Inflammatory macrophage treated with lipopolysaccharide for 4 hours (primary cell): ENCODE measurements at places on chromosomes 12 and 14.

GRCh38 chr12:98980508-98980907 lies 335.4 kb downstream of the APAF1 start:
- no peak for DNase-seq

DNA sequence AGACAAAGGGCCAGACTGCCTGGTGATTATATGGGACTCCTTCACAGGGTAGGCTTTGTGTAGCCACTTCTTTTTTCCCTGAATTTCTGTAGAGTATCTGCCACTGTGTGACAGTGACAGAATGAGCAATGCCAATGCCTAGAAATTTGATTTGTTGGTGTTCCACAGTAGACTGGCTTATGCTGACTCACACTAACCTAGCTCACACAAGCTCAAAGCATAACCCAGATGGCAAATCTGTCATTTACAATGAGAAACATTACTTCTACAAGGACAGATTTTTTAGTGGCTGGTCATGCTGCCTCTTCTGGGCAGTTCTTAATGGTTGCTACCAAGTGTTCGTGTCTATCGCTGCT lies 15.9 kb downstream of the CFAP251 start:
- DNase-seq: no peak

DNA sequence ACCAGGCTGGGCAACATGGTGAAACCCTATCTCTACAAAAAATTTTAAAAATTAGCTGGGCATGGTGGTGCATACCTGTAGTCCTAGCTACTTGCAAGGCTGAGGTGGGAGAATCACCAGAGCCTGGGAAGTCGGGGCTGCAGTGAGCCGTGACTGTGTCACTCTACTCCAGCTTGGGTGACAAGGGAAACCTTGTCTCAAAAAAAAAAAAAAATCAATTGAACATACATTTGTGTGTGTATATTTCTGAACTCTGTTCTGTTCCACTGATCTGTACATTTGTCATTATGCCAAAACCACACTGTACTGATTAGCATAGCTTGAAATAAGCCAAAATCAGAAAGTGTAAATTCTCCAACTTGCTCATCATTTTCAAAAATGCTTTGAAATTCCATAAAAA lies 254.6 kb downstream of the SOX5 start:
- DNase-seq: no peak

DNA sequence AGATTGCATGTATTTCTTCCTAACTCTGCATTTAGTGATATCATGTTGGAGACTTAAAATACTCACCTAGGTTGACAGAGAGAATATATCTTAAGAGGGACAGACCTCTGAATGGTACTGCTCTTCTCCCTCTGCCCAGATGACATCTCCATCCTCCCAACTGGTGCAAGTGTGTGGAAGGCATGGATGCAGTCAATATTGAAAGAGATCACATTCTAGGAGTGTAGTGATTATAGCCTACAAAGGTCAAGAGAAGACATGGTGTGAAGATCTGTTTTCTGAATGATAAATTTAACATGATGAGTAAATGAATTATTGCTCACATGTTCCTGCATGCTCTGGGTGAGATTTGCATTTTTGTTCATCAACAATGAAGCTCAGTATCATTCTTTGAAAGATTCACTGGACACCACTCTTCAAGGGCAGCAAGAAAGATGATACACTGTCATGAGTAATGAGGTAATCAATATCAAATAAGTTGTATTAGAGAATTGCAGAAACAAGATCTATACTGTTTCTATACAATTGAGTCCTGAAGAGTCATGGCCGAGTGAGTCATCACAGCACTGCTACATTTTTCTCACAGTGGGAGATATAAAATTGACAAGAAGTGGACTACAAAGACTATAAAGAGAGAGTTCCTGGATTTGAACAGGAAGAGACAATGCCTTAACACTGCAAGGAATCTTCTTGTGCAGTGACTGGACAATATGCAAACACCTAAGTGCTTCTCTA lies 183.3 kb upstream of the KRR1 start:
- DNase-seq: no peak

GRCh38 chr14:55901291-55901690 lies 216.9 kb upstream of the PELI2 start:
- DNase-seq: no peak

- DNase-seq: no peak
These were observed 346.7 kb upstream of the PRICKLE1 start for GRCh38 chr12:42936260-42936659.

- DNase-seq: no peak
These were observed 80.9 kb downstream of the SLC41A2 start for GRCh38 chr12:104877103-104877705.

DNA sequence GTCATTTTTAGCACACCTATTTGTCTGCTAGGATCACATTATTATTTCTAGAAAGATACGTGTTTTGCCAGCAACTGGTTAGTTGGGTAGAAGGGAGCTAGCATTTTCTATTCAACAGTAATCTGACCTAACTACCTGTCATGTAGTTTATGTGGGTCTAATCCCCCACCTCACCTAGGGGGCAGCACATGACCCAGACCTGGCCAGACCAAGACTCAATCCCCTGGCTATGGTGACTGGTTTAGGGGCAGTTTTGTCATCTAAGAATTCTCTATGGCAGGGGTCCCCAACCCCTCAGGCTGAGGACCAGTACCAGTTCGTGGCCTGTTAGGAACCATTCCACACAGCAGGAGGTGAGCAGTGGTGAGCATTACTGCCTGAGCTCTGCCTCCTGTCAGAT lies 29.5 kb upstream of the EVL start:
- no peak for DNase-seq

- peak; percentile 95 for DNase-seq
These were observed 43.0 kb downstream of the KLRG1 start for GRCh38 chr12:9032202-9032964.

GRCh38 chr12:111904446-111904975 lies 62.5 kb downstream of the MAPKAPK5 start:
- no peak for DNase-seq

DNA sequence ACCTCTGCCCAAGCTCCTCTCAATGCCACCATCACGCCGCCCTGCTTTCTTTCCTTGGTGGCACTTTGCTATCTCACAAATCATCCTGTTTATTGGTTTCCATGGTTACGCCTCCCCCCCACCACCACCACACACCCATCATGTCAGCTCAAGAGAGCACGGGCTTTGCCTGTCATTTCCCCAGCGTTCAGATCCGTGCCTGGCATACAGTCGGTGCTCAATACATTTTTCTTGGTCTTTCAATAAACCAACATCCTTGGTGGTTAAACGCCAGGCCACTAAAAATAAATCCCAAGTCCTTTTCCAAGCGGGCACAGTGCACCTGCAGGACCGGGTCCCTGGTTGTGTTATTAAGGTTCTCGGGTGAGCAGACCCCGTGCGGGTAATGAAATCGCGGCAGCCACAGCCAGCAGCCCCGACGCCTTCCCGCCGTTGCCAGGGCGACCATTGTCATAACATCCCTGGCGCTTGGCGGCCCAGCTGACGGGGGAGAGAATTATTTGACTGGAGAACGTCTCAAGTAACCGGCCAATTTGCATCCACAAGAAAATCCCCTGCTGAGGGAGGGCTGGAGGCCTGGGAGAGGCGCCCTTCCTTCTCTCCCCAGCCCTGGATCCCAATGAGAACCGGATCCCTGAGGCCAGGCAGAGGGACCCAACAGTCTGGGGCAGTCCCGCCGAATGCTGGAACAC lies 92.9 kb downstream of the KSR2 start:
- no peak for DNase-seq

DNA sequence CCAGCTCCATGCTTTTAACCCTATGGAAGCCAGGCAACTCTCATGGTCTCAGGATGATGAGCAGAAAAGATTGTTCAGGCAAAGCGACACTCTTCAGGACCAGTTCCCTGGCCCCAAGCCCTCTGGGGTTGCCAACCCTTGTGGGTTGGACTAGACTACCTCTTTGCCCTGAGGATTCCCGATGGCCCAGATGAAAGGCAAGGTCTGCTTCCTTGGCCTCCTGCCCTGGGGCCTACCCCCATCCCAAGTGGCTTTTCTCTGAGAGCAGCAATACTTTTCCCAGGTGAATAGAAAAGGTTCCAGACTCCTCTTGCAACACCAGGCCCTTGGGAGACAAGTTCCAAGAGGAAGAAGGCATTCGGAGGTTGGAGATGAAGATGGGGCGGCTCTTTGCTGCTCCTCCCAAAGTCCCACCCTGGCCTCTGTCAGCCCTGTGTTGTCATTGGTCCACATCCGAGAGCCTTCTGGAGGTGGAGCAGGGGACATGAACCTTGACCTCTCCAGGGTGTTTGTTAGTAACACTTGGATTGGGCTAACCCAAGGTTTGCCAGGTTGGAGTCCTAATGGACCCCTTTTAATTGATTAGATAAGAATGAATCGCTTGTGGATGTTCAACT lies 131.1 kb downstream of the GCH1 start:
- no peak for DNase-seq

DNA sequence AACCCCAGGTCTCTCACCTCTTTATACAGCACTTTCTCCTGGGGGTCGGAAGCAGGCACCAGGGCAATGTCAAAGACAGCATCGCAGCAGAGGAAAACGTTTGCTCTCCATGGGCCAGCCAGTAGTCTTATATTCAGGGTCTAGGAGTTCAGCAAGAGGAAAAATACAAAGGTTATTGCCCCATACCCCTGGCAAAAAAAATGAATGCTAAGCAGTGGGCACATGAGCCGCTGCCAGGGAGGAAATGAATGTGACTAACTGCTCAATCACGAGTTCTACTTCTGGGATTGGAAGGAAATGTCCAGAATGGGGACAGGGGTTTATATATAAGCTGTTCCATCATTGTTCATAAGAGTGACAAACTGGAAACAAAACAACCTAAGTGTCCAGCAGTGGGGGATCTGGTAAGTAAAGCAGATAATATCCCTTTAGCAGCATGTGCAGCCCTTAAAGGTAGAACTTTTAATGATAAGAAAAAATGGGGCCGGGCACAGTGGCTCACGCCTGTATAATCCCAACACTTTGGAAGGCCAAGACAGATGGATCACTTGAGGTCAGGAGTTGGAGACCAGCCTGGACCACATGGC lies 53.8 kb downstream of the PHETA1 start:
- peak; percentile 90 for DNase-seq

DNA sequence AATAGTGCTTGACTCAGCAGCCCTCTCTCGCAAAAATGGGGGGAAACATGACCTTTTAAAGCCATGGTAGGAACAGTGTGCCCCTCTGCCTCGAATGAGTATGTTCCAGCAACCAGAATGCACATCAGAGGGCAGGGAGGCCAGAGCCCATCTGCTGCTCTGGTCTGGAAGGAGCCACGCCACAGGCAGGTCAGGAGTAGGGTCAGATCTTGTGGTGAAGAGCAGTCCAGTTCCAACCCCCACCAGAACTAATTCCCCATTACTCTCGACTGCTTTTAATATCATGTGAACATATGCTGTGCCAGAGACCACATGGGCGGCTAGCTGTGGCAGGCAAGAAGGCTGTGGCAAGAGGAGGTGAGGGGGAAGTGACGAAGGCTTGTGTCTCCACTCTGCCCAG lies 34.6 kb upstream of the TMX1 start:
- DNase-seq: no peak

- DNase-seq: no peak
These were observed 3.4 kb upstream of the ATP2A2 start for GRCh38 chr12:110277530-110278254.

DNA sequence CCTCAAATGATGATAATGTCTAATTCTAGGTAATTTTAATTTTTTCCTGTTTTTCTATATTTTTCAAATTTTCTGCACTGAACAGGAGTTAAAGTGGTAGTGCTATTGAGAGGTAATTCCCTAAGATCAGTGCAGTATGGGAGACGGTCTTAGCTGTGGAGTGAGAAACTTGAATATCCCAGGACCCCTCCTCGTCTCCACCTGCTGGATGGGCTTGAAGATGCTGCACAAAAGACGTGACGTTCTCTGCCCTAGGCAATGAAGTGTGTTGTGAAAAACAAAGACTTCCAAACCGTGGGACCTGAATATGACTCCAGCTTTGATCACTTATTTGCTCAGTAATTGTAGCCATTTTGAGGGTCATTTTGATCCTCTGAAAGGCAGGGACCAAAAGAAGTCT lies 298.1 kb downstream of the VRK1 start:
- DNase-seq: no peak

GRCh38 chr12:52082988-52083637 lies 3.6 kb downstream of the SMIM41 start:
- peak; percentile 45 for DNase-seq

- DNase-seq: peak; percentile 82
These were observed 13.1 kb downstream of the EMP1 start for GRCh38 chr12:13209436-13210235.

- DNase-seq: no peak
These were observed 82.4 kb upstream of the DIO3 start for GRCh38 chr14:101478796-101479410.

DNA sequence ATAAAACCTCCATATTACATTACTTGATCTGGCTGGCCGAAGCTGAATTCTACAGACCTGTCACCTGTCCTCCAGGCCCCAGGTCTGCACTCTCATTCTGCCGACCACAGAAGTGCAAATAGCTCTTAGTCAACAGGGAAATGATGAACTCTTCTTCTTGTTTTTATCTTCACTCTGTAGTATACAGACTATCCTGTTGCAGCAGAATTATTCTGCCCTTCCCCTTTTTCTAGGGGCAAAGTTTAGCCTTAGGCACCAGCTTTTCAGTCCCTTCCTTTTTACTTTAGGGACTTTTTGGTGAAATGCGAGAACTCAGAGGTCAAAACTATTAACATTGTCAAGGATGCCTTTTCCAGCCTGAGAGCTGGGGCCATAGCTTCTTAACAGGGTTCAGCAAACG lies 229.6 kb upstream of the EGLN3 start:
- DNase-seq: peak; percentile 61

DNA sequence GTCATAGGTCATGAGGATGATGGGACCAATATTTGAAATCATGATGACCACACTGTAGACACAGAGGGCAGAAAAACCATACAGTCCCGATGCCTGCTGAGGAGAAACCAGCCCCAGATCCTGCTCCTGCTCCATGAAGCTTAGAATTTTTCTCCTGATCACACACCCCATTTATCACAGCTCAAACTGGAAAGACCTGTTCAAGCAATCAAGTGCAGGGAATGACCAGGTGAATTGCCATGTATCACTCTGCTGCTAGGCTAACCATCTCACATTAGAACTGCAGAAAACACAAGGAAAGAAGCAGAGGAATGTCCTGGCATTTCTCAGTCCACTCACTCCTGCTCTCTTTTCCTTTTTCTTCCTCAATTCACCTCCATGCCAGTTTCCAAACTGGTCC lies 18.1 kb downstream of the MANSC1 start:
- no peak for DNase-seq

GRCh38 chr14:73884438-73885190 lies 2.0 kb upstream of the ZNF410 start:
- DNase-seq: no peak
